ENCODE measurements at places on chromosomes 16 and 17. TPM values are rescaled to one million over a fixed set of nuclear protein-coding genes. Genes with fewer than 3 reads are reported as not detected.

Gene SCNN1G
- not detected for total RNA-seq

Gene FLYWCH2
- 57.3 TPM for total RNA-seq

Gene SLX1A
- 24.7 TPM for total RNA-seq

Gene TENT4B
- 6.1 TPM for total RNA-seq

Gene HOXB13
- 3.8 TPM for total RNA-seq

Gene NPIPA2
- total RNA-seq = not detected

Gene TOM1L1
- 70.0 TPM for total RNA-seq

Gene GFAP
- total RNA-seq = not detected

Gene AMFR
- 87.8 TPM for total RNA-seq

Gene CLDN9
- not detected for total RNA-seq

Gene SPSB3
- total RNA-seq = 23.9 TPM

Gene CLDN6
- total RNA-seq = 2.0 TPM

Gene KCNH4
- total RNA-seq = 0.06 TPM

Gene KCNG4
- total RNA-seq = not detected

Gene TP53TG3B
- not detected for total RNA-seq

GRCh38 chr17:8080799-8081219 lies 6.7 kb downstream of the ALOX12B start:
- DNase-seq = no peak

- DNase-seq = no peak
These were observed 183.5 kb upstream of the ANKFN1 start for GRCh38 chr17:55969562-55970324.

- no peak for DNase-seq
These were observed 246.5 kb downstream of the C16orf95 start for GRCh38 chr16:87070657-87071056.

- peak; percentile 24 for DNase-seq
These were observed 849 bp downstream of the CAPN15 start for GRCh38 chr16:528111-529011.

GRCh38 chr17:20035501-20035900 lies 26.3 kb downstream of the SPECC1 start:
- no peak for DNase-seq

- no peak for DNase-seq
These were observed 39.4 kb downstream of the CAPNS2 start for GRCh38 chr16:55605754-55606336.

- no peak for DNase-seq
These were observed 25.2 kb upstream of the SMPD3 start for GRCh38 chr16:68473358-68474070.

DNA sequence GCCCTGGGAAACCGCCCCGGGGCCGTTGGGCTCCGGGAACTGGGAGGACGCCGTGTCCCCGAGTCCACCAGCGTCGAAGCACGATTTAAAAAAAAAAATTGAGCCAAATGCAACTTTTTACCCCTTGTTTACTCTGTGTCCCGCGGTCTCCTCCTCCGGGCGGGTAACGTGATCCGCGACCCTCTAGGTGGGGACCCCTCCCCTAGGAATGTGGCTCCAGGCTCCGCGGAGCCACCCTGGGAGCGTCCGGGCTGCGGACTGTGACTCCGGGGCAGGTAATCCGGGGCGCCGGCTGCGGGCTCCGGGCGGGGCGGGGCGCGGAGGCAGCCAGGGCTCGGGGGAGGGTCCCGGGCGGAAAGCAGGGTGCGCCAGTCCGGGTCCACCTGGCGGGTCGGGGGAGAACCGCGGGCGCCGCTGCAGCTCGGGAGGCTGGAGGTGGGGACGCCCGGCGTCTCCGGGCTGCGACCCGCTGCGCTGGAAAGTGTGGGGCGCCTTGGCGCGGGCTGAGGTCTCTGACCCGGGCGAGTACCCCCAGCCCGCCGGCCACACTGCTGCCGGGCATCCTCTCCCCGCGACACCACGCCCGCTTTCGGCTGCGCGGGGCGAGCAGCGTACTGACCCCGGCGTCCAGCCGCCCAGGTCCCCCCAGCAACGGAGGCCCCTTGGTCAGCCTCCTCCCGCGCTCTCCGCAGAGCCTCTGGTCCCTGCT lies 852 bp upstream of the HELZ start:
- no peak for DNase-seq

- DNase-seq = no peak
These were observed 177.3 kb downstream of the SEC14L1 start for GRCh38 chr17:77318021-77318420.

DNA sequence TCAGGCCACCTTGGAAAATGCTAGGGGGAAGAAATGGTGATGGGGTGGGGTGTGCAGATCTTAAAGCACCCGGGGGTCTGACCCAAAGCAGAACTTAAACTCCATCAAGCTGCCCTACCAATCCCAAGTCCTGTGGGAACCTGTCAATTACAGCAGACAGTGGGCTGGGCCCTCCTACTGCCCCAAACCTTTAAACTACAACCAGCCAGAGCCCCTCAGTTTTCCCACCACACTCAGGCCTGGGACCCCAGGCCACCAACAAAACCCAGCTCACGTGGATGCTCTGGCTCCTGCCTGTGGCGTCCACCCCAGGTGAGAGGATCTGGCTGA lies 2.7 kb downstream of the MYO18A start:
- no peak for DNase-seq

GRCh38 chr17:45813048-45813725 lies 29.1 kb downstream of the CRHR1 start:
- no peak for DNase-seq

GRCh38 chr17:31721291-31722025 lies 137.6 kb downstream of the COPRS start:
- DNase-seq = peak; percentile 44

DNA sequence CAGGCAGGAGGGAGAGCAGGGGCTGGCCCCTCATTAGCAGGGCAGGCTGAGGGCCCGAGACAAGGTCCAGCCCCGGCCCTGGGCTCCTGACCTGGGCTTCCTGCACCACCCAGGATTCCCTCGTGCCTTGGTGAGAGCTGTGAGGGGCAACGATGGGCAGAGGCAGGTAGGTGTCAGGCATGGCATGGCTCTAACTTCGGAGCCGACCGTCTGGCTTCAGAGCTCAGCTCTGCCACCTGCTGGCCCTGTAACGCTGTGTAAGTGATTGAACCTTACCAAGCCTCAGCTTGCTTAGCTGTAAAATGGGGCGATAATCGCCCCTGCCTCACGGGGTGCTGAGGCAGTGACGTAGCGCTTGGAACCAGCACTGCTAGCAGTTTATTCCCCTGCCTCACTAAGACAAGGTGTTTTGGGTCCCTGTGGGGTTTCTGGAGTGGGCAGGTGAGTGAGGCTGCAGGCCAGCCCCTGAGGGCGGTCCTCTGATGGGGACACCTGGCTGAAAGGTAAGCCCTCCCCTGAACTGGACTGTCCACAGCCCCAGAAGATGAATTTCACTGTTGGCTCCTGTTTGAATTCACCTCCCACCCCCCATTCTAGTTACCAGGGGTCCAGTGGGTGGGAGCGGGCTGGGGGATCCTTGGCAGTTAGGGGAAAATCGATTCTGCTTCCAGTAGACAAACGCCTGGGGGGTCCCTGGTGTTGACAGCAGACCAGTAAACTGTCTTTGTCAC lies 184.8 kb upstream of the GSE1 start:
- peak; percentile 49 for DNase-seq

DNA sequence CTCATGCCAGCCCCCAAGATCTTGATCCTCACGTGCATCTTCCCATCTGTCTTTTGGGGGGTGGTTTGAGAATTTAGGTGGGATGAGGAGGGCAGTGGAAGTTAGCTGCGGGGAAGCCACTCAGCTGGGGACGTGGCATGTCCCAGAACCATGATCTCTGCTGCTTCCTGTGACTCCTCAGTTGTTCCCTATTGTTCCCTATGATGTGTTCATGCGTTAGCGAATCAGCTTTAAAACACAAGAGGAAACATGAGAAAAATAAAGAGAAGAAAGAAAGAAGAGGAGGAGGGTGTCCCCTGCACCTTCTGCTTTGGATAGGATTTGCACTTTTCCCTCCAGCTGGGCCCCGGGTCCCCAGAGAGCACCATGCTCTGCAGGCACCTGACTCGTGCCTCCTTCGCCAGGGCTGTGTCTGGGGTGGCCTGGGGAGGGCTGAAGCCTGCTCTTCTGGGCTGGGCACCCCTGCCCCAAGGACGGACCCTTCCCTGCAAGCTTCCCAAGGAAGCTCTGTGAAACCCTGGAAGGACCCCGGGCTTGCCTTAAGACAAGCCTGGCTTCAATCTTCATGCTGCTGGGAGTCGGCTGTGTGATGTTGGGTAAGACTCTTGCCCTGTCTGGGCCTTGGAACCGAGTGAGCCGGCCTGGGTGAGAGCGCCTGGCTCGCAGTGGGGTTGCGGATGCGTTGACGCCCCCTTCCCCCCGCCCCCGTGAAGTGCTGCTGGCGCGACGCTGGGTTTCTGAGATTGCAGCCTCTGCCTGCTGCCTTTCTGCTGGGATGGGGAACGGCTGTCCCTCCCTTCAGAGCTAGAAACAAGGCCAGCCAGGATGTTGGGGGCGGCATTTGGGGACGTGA lies 62.8 kb upstream of the CIBAR2 start:
- DNase-seq = no peak

- DNase-seq = no peak
These were observed 70.5 kb downstream of the RBBP6 start for GRCh38 chr16:24609740-24610415.

DNA sequence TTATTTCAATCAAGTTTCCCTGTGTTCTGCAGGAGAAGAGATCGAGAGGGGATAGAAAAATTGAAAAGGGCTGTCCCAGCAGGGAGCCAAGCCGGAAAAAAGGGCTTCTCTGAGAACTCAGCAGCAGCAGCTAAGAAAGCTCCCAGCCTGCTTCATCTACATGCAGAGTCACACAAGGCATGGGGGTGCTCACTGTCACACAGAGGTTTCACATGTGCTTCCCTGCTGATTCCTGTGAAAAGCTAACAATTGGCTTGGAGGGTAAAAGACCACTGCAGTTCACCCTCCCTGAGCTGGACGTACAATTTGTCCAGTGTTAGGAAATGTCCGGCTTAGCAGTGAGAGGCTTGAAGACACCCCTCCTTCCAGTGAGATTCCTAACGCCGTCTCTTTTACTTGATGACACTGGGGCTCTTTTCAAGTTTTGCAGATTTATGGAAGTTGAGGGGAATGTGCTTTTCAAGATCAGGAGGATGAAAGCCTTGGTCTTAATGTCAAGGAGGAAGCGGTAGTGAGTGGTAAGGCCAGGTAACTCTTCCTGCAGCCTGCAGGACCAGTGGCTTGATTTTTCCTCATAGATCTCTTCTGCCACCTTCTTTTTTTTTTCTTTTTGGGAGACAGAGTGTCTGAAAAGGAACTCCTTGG lies 85.6 kb downstream of the WNT3 start:
- DNase-seq = no peak

- DNase-seq = no peak
These were observed 20.5 kb downstream of the CDIP1 start for GRCh38 chr16:4517812-4518680.

DNA sequence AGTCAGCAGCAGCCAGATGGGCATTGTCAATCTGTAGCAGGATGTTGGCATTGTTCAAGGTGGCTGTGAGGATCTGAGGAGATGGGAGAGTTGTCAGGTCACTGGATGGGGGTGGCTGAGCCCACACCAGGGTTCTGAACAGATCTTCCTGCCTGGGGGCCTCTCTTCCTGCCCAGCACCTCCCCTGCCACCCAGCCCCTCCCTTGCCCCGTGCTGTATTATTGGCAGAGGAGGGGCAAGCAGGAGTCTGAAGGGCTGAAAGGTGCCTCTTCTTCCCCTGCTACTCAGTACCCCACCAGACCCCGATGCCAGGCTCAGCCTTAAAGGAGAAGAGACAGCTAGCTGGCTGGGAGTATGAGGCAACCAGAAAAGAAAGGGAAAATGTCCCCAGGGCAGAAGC lies 93.0 kb downstream of the GOSR1 start:
- DNase-seq = no peak

DNA sequence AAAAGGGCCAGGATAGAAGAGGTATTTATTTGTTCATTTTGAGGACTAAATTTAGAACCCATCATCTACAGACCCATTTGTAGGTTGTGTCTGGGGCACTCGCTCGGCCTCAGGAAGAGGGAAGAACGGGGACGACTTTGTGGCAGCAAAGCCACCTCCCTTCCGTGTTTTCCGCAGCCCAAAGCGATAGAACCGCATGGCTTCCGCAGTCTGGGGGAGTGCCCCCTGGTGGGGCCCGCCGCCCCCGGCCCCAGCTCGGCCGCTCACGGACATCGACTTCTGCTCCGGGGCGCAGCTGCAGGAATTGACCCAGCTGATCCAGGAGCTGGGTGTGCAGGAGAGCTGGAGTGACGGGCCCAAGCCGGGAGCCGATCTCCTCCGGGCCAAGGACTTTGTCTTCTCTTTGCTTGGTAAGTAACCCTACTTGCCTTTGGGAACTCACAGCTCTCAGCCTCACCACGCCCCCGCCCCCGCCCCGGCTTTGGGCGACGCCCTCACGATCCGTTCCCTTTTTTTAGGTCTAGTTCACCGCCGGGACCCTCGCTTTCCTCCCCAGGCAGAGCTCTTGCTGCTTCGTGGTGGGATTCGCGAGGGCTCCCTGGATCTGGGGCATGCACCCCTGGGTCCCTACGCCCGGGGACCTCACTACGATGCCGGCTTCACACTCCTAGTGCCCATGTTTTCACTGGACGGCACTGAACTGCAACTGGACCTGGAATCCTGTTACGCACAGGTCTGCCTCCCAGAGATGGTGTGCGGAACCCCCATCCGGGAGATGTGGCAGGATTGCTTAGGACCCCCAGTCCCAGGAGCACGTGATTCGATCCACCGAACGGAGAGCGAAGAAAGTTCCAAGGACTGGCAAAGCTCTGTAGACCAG lies 681 bp downstream of the TMEM102 start:
- DNase-seq = no peak

- DNase-seq = peak; percentile 4
These were observed 6.9 kb downstream of the ZACN start for GRCh38 chr17:76085731-76086366.

- no peak for DNase-seq
These were observed 937.6 kb upstream of the EEF2KMT start for GRCh38 chr16:6035161-6035560.

GRCh38 chr16:272633-273546 lies 2.9 kb downstream of the RGS11 start:
- no peak for DNase-seq

GRCh38 chr17:63331301-63332061 lies 114.6 kb downstream of the CYB561 start:
- no peak for DNase-seq

DNA sequence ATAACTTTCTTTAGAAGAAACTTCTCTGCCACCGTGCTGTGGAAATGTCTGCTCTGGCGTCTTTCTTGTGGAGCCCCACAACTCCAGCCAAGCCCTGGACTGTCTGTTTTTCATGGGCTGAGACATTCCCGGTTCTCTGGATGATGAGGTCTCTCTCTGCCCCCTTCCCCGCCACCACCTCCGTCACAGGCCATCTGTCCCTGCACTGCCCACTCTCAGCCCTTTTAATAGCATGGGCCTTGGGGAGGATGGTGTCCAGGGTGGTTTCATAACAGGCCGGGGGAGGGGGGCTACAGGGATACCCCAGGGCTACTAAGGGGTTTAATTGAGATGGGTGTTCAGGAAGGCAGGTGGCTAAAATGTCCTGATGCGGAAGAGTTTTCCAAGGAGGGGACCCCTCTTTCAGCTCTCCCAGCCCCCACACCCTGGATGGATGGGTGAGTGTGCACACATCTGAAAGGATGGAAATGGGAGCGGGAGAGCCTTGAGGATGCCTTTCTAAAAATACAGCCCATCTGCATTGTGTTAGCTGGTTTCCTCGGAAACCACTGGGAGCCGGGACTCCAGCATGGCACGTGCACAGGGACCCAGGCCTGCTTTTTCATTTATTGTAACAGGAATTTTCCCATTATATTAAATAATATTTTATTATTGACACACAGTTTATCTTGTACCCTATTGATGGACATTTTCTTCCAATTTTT lies 14.6 kb upstream of the NDRG4 start:
- DNase-seq = no peak
